Muscle of leg (tissue), 16 donors: ENCODE measurements at places on chromosomes 3 and 15.

GRCh38 chr15:55820043-55820442 is 77.1 kb upstream of the PRTG start:
- peak; percentile 31 for DNase-seq

DNA sequence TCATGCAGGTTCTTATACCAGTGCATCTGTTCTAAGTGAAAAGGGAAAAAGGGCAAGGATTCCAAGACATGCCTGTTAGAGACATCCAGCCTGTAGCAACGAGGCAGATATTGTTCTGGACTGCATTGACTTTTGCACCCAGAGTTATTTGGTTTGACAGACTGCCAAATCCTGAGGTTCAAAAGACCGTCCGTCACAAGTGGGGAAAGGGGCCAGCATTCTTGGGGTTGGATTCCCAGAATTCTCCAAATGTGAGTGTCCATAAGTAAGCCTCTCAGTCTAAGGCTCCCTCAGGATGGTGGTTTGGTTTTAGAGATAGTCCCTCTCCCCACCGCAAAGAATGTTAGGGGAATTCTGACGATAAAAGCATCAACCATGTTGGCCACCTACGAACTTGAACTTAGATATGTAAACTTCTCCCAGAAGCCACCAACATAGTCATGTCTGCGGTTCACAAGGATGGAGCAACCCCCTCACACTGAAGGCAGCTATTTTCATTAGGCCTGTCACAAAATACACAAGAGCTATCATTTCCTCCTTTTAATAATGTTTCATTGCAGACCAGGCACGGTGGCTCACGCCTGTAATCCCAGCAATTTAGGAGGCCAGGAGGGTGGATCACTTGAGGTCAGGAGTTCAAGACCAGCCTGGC is 13.6 kb upstream of the LACTB start:
- DNase-seq: peak; percentile 52

- no peak for DNase-seq
Observed at GRCh38 chr15:83115410-83115809, 8.0 kb downstream of the TM6SF1 start.

DNA sequence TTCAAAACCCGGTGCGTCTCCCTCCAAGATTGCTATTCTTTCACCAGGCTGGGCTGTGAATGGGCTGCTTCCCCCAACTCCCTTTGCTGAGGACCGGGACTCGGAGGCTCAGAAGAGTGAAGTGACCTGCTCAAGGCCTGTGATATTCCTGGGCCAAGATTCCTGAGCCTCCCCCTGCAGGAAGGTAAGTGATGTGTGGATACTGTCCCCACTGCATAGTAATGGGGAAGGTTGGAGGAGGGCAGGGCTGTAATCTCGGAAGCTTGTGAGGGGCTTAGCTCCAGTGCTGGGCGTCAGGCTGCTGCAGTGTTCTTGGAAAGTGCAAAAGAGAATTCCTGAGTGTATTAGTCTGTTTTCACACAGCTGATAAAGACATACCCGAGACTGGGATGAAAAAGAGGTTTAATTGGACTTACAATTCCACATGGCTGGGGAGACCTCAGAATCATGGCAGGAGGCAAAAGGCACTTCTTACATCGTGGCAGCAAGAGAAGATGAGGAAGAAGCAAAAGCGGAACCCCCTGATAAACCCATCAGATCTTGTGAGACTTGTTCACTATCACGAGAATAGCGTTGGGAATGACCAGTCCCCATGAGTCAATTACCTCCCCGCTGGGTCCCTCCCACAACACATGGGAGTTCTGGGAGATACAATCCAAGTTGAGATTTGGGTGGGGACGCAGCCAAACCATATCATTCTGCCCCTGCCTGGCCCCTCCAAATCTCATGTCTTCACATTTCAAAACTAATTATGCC is 67.6 kb downstream of the EFCAB12 start:
- no peak for DNase-seq

DNA sequence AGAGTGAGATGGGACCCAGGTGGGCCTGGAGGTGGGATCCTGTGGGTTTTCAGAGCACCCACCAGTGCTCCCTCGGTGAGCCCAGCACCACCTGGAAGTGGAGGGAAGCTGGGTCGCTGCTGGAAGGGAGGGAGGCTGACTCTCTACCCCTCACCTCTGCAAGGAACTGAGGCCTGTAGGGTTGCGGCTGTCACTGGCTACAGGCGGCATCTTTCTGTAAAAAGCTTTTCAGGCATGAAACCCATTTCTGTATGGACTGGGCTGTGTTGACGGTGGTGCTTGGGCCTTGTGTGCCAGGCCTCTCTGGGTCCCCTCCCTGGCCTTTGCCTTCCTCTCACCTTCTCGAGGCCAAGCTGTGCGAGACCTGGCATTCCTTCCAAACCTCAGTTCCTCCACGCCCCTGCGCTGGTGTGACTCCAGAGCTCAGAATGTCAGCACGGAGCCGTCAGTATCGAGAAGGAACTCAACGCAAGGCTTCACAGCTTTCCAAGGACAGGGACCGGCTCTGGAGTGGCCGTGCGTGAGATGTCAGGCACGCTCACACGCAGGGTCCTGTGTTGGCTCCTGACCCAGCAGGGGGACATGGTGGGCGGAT is 16.6 kb downstream of the ABTB1 start:
- no peak for DNase-seq

DNA sequence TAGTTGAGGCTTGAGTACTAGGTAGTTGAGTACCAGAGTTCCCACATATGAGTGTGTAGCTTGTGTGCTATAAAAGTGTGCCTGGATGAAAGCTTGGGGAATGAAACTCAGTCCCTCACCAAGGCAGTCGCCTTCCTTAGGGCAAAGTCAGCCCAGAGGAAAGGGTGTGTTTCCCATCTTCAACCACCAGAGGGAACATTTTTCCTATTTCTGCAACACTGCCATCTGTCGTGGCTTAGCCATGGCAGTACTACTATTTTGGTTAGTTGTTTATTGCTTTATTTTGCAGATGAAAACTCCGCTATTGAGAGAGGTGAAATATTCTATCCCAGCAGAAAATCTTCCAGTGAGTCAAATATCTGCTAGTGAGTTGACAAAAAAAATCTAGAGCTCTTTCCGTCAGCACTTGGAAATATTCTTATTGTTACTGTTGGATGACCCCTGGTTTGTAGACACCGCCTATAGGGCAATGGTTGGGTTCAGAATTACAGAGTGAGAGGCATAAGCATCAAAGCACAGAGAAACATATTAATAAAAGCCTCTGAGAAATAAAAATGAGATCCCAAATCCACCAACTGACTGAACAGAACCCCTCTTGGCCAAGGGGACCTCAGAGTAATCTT is 239.9 kb downstream of the CPNE4 start:
- DNase-seq: peak; percentile 50

- no peak for DNase-seq
Observed at GRCh38 chr3:58570851-58571250, 6.3 kb downstream of the FAM107A start.

GRCh38 chr3:66993082-66993481 is 5.0 kb upstream of the KBTBD8 start:
- no peak for DNase-seq

DNA sequence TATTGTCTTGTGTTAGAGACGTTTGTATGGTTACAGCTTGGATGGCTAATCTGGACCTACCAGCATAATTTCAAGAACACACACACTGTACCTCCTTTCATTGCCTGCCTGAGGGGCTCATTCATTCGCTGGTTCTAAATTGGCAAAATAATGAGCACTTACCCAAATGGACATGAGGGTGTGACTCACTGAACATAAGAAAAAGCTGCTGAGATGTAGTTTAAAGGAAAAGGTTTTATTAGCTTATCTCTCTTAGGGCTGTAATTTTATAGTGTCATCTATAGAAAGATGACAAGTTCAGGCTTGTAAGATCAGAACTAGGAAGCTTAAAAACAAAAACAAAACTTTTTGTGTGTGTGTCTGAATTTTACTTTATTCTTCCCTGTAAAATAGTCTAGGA is 120.7 kb upstream of the WNT7A start:
- no peak for DNase-seq

- no peak for DNase-seq
Observed at GRCh38 chr3:50624634-50625033, 7.7 kb downstream of the MAPKAPK3 start.

DNA sequence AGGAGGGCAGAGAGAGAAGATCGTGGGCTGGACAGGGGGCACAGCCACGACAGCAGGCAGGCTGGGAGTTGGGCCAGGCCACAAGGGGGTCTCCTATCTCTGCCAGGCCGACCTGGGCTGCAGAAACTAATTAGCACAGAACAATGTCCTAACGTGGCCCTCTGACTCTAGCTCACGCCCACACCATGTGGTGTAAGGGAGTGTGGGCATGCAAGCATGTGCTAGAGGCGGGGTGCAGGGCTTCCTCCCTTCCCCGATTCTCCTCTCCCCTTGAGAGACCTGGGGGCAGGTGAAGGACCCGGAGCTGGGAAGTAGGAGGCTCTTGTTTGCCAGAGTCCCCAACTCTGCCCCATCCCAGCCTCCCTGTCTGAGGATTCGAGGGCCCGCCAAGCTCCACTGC is 65.5 kb downstream of the LINGO1 start:
- no peak for DNase-seq

- DNase-seq: peak; percentile 72
Observed at GRCh38 chr3:126476166-126477060, 722 bp upstream of the ZXDC start.

- peak; percentile 87 for DNase-seq
Observed at GRCh38 chr15:48963524-48964113, at the start of gene SHC4. Gene SHC4, minus strand, starts transcription at chr15:48963919. Its CDS starts 904 bp downstream, at chr15:48963015.
